Fibroblast of skin of scalp (primary cell): ENCODE measurements at places on chromosomes 11 and 22.
A peak's percentile ranks its signal among the peaks of the same experiment; 100 is the strongest.

DNA sequence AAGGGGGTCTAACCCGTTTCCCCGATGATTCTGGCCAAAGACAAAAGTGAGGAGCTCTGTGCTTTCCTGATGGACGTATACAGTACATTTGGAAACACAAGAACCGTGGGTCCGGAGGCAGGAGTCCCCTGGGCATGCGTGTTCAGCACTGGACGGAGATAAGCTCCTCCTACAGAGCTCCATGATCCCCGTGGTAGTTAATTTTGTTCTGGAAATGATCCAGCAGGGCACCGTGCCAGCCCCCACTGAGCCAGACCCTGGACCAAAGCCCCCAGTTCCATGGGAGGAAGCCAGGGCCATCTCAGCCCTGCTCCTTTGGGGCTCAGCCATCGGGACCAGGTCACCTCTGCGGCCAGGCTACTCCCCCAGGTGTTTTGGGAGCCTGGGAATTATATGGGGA, 83.3 kb downstream of the TRMU start:
- DNase-seq: no peak

GRCh38 chr11:123291201-123291869, 96.3 kb upstream of the CLMP start:
- DNase-seq: no peak

DNA sequence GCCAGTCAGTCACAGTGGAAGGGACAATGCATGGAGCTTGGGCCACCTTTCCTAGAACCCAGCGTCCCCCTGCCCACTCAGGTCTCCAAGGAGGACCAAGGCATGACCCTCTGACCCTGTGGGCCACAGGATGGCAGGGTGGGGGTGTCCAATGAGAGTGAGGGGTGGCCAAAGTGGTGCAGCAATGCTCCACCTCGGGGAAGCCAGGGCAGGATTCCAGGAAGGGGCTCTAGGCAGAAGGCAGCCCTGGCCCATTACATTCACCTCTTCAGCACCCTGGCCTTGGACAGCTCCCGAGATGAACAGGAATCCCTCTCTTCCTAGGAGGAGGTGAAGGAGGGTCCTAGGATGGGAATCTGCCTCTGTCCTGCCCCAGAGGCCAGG, 597.5 kb downstream of the BRD1 start:
- DNase-seq: no peak

- no peak for DNase-seq
These were observed 37.8 kb downstream of the PLEKHA7 start for GRCh38 chr11:16976379-16976778.

GRCh38 chr22:28171712-28172111, 252.7 kb upstream of the PITPNB start:
- DNase-seq: no peak

DNA sequence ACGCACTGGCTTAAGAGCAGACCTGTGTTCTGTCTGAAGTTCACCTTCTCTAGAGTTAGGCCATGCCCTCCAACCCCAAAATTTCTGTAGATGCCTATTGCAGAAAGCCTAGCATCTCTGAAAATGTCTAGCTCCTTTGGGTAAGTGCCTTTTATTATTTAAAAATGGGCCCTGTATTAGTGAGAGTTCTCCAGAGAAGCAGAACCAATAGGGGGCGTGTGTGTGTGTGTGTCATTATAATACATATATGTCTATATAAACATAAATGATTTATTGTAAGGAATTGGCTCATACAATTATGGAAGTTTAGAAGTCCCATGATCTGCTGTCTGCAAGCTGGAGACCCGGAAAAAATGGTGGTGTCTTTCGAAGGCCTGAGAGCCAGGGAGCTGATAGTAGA, 144.7 kb downstream of the TTC17 start:
- DNase-seq: no peak

DNA sequence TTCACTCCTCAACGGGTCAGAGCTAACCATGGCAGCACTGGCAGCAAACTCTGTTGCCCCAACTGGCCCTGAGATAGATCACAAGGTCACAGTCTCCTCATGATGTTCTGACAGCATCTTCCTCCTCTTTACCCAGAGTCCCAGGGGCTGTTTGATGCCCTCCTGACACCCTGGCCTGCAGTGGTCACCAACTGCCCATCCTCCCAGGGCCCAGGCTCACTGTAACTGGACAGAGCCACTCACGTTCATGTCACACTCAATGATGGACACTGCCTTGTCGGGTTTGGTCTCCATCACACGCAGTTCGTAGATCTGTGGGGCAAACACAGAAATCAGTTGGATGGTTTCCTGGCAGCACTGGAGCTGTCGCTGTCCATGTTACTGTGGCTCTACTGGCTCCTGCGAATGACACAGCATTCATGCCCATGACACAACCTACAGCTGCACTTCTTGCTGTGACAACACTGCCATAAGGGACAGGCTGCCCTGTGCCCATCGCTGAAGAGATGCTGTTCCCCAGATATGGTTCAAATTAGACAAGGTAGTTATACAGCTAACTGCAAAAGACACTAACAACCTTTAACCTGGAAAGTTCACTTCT, 10.4 kb upstream of the C22orf39 start:
- DNase-seq: no peak

- DNase-seq: peak; percentile 41
These were observed 73.2 kb upstream of the TCF20 start for GRCh38 chr22:42343531-42344081.

DNA sequence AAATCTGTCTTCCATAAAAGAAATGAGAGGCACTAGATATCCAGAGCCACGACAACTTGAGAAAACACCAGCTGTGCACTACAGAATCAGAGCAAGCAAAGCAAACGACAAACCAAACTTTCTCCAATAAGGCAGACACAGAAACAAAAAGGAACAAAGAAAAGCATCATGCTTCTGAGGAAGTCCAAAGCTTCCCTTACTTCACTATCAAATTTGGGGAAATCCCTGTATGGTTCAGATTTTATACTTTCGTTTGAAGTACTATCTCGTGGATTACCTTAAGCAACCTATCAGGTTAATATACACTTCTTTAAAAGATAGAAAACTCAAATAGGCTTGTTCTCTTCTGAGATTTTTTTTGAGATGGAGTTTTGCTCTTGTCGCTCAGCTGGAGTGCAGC, 27.7 kb downstream of the ALG9 start:
- no peak for DNase-seq

GRCh38 chr22:36595940-36596339, 67.0 kb upstream of the EIF3D start:
- DNase-seq: no peak

- DNase-seq: no peak
These were observed 861.2 kb downstream of the OPCML start for GRCh38 chr11:132670921-132671675.

DNA sequence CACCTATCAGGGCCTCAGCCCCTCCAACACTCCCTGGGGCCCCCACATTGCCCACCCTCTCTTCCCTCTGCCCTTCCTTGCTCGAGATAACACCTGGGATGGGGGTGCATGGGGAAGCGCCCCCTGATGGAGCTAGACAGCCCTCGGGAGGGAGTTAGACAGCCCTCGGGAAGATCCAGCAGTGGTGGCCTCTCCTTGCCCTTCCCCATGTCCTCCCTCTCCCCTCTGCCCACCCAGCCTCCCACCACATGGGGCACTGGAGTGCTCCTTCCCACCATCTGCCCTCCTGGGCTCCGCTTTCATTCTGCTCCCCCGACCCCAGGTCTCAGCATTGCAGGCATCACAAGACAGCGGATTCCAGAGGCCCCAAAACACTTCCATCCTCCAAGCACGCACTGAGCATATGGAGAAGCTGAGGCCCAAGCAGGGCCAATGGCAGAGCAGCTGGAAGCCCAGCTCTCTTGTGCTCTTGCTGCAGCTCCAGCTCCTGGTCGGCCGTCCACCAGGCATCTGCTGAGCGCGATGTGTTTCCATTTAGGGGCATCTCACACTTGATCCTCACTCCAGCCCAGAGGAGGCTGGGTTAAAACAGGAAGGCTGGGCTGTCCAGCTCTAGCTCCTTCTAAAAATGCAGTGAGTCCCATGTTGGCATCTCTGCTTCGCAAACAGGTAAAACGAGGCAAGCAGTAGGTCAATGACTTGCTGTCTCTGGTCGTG, 65.6 kb downstream of the IGLL1 start:
- no peak for DNase-seq

DNA sequence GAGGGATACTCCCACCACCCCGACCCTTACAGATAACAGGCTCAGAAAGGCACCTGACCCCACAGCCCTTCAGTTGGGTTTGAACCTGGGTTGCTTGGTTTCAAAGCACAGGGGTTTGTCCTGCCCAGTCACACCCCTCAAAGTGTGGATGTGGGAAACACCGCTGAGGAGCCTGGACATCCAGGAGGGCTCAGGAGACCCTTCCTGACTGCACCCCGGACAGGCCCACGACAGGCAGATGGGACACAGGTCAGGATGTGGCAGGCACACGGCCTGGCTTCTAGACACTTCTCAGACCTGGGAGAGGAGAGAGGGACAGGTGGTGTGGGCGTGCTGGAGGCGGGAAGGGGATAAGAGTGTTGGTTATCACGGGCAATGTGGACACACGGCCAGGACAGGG, 932.3 kb downstream of the BRD1 start:
- no peak for DNase-seq

GRCh38 chr22:22167791-22168189, 76.8 kb upstream of the VPREB1 start:
- DNase-seq: no peak

GRCh38 chr22:42611051-42611450, 3.6 kb downstream of the POLDIP3 start:
- no peak for DNase-seq

DNA sequence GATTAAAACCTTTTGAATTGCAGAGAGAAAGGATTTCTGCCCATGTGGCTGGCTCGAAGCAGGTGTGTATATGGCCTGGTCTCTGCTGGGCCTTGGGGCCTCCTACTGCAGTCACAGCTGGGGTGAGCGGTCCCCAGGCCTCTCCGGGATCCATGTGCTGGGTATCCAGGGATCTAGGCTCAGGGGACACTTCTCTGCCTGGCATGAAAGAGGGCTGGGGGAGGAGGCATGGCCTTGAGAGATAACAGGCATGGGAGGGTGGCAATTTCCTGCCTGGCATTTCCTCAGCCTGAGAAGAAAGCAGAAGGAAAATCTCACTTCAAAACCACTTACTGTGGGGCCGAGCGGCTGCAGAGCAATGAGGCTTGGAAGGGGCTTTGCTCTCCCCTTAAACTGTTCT, 20.3 kb upstream of the PARVG start:
- no peak for DNase-seq

DNA sequence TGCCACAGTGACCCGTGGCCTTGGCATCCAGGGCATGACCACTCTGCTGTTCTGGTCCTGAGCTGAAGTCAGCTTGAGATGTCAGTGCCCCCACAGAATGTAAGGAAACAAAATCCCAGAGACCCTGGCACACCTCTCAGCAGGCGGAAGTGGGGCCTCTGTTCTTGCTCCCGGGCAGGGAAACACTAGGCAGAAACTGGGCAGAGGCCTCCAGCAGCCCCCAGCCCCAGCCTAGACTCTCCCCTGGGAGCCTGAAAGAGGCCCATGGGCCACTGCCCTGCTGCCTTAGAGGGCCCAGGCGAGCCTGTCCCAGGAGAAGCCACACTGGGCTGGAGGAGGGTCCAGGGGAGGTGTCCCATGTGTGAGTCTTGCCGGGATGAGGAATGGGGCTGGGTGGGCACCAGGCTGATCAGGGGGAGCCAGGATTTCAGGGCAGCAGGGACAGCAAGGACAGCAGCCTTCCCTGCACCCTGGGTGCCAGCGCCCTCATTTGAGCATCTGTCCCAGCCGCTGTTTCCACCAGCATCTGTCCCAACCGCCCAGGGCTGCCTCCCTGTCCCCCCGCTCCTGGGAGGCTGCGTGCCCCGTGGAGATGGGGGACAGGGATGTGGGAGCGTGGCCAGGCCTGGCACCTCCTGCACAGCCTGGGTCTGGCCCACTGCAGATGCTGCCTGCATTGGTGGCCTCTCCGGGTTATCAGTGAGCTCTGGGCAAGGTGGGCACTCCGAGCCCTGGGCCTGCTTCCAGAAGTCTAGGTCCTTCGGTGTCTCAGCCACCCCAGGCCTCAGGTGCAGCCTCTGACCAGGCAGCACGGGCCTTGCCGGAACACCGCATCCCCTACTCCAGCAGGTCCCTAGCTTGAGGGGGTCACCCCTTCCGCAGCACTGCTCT, 1072.4 kb downstream of the BRD1 start:
- no peak for DNase-seq

- peak; percentile 35 for DNase-seq
These were observed 19.3 kb upstream of the CKAP5 start for GRCh38 chr11:46865340-46865739.

DNA sequence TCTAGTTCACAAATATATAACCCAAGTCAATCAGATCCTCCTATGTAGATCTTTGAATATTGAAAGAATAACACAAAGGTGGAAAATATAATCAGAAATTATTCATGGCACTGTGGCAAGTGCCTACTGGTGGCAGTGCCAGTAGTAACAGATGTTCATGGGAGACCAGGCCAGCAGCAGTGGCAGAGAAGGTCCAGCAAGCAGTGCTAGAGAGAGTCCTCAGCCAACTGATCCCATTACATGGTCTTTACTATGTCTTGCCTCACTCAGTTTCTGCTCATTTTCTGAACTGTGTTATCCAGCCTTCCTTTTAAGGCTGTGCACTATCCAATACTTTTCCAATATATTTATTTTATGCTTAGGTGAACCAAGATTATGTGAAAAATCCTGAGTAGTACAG, 124.9 kb downstream of the MRTFA start:
- DNase-seq: peak; percentile 49

DNA sequence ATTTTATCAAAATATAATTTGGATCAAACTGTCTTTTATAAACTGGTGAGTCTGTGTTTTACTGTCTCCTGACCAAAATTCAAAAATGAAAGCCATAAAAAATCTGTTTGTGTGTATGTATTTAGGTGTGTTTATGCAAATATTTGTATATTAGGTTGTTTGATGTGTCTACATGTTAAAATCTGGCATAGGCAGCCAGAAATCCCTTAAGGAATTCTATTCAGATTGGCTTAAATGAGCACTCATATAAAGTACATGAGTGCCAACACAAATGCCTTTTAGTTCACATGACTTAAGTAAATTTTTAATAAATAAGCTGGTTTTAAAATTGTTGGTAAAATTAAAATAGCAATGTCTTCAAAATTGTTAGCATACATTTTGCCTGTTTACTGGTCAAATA, 133.3 kb upstream of the GUCY1A2 start:
- no peak for DNase-seq

GRCh38 chr11:16825968-16826367, 87.5 kb downstream of the C11orf58 start:
- no peak for DNase-seq
